ENCODE measurements at places on chromosomes 12 and 14.

DNA sequence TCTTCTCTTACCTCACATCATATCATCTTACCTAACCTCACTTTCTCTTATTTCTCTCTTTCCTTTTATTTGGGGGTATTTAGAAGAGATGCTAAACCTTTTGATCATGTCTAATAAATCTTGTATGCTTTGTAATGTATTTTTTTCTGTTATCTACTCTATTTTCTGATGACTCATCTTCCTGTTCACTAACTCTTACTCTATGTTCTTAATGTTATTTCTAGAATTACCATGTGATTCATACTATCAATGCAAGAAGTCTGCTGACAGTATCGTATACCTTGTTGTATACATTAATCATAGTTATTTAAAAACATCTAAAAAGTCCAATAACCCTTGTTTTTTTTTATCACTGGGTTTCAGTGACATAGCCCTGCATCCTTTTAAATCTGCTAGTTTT, 62.3 kb downstream of the MGAT4C start:
- DNase-seq: no peak

DNA sequence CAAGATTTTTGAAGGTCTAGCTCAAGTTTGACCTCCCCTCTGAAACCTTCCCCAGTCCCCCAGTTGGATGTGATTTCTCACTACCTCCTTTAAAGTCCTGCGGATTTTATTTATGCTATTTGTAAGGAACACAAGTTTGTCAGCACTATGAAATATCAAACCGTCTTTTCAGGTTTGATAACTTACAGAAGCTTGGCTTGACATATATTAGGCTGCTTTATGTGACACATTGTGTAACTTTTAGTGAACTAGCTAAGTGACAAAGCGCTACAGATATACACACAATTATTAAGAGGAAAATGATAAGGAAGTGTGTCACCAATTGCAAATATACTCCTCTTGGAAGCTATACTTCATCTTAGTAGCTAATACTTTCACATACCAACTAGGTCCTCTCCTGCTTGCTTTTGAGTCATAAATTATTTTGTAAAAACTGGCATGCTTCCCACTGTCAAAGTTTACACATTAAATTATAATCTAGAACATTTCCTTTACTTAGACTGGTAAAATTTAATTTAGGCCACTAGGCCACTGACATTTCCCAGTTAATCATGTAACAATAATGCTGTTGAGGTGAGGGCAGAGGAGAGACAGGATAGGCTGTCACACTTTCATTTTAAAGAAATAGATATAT, 149.5 kb downstream of the TMTC3 start:
- no peak for DNase-seq

GRCh38 chr12:71158361-71158882, 623 bp upstream of the TSPAN8 start:
- DNase-seq: peak; percentile 81

DNA sequence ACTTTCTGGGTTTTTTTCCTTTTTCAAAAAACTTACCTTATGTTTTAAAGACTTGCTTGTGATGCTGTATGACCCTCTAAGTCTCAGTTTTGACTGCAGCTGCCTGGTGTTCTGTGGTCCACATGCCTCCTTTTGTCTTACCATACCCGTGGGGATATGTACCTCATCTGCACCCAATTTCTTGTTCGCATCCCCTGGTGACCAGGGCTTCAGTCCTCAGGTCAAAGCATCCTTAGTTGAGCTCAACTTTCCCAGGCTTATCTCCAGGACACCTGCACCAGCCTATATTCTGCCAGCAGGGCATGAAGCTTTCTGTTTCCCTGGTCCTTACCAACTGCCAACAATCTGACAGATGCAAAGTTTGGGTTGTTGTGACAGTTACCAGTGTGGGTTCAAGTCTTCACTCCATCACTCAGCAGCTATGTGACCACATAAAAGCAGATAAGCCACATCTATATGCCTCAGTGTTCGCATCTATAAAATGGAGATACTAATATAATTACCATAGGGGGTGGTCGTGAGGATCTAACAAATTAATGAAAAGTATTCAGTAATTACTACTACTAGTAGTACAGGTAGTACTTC, 94.0 kb downstream of the NTF3 start:
- DNase-seq: no peak

- DNase-seq: no peak
Measured at GRCh38 chr12:58029260-58029659, 87.9 kb downstream of the ATP23 start.

DNA sequence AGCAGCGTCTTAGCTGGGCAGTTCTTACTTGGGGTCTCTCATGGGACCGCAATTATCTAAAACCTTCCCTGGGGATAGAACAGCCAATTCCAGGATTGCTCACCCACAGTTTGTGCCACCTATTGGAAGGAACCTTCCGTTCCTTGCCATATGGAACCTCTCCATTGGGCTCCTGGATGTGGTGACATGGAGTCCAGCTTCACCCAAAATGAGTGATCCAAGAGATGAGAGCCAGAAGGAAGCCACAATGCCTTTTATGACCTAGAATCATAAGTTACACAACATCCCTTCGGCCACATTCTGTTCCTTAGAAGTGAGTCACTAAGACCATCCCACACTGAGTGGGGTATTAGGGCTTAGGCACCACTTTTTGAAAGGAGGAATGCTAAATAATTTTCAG, 164.4 kb downstream of the FBXL14 start:
- DNase-seq: no peak

DNA sequence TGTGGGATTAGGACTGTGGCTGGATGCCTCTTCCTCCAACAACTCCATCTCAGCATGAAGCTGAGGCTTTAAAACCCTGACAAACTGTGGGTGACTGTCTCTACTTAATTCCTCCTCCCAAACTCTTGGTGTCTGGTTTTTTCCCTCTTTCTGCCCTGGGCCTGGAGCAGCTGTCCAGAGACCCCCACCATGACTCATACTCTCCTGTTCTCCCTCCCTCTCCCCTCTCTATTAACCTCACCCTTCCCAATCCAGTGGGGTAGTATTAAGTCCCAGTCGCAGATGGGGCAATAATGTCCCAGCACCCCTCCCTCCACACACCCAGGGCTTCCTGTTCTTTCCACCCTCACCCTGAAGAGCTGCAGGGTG, 2.0 kb upstream of the DNAJC14 start:
- DNase-seq: no peak

DNA sequence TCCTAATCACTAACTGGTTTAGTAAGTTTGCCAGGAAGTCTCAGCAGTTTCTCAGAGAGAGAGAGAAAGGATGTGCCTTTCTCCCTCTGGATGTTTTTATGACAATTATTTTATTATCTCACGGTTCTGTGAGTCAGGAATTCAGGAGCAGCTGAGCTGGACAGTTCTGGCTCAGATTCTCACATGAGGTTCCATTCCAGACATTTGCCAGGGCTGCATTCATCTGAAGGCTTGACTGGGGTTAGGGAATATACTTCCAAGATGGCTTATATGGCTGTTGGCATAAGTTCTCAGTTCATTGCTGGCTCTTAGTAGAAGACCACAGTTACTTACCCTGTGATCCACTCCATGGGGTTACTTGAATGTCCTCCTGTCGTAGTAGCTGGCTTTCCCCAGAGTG, 101.2 kb upstream of the ATF7IP start:
- DNase-seq: no peak

GRCh38 chr14:78714711-78715110, 544.5 kb downstream of the NRXN3 start:
- DNase-seq: no peak

DNA sequence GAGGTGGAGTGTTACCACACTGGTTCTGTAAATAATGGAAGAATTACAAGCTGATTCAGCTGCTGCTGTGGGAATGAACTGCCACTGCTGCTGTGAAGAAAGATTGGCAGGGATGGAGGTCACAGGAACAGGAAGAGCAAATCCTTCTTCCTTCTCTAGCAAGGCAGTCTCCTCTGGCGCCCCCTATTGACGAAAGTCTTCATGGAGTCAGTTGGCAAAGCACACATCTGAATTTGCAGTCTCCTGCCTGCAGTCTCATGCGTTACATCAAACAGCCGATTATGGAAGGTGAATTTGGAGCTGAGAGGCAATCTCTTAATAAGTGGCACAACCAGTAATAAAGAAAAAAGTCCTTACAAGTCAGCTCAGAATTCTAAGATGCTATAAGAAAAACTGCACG, 106.0 kb upstream of the TMTC1 start:
- peak; percentile 71 for DNase-seq

GRCh38 chr14:81388336-81388735, 11.8 kb downstream of the STON2 start:
- no peak for DNase-seq

DNA sequence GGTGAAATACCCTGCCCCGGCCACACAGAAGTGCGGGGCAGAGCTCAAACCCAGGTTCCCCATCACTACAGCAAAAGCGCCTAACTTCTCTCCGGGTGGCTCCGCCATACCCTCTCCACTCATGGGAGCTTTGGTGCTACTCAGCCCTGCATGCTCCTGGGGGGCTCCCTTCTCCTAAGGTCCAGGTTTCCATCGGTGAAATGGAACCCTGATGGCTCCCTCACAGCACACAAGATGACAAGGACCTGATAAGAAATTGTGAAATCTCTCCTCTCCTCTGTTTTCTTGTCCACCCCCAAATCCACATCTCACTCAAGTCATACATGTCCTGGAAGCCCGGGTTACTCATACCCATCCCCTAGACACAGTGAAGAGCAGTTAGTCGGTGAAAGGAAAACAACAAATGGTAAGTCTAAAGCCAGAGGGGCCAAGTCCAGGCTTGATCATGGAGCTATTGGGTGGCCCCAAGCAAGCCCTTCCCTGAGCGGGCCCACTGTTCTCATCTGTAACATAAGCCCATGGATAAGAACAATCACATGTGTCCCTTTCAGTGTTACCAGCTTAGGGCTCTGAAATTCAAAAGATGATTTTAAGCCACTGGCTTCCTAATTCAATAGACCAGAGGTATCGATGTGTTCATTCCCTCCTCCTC, 317.5 kb downstream of the BCL11B start:
- no peak for DNase-seq

- no peak for DNase-seq
Measured at GRCh38 chr12:54935235-54935951, 49.2 kb downstream of the TESPA1 start.

DNA sequence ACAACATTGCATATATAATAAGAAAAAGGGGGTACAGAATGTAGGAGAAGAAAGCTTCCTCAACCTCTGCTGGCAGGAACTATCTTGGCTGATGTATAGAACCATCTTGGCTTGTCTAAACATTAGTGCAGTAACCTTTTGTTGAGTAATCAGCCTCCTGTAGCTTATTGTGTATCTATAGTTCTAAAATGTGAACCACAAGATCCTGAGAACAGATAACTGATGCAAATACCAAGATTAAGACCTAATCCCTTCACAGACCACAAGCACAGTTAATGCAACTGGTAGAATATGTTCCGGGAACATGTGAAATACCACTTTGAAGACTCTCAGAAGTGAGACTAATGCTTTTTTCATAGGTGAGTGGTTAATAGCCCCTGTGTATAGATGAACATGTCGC, 50.7 kb upstream of the KCNC2 start:
- no peak for DNase-seq

- peak; percentile 77 for DNase-seq
Measured at GRCh38 chr14:67532998-67533753, at the start of gene PLEKHH1. TSS of gene PLEKHH1 (plus strand) at chr14:67533290. CDS start at chr14:67541868, 8,578 bp downstream.

- DNase-seq: peak; percentile 73
Measured at GRCh38 chr12:108618079-108618952, 15.4 kb downstream of the SELPLG start.

- peak; percentile 67 for DNase-seq
Measured at GRCh38 chr14:100658181-100658886, 68.4 kb upstream of the DLK1 start.

- no peak for DNase-seq
Measured at GRCh38 chr12:118397708-118398440, 21.5 kb downstream of the SUDS3 start.

All from SHP77 (cell line).